ENCODE measurements at places on chromosomes 13 and 19.
A peak's percentile ranks its signal among the peaks of the same experiment; 100 is the strongest.

- no peak for DNase-seq
Measured at GRCh38 chr13:108962654-108963053, 333.2 kb downstream of the MYO16 start.

GRCh38 chr19:40810160-40810559, 11.2 kb downstream of the EGLN2 start:
- DNase-seq = no peak

- no peak for DNase-seq
Measured at GRCh38 chr19:35417278-35417677, 30.8 kb upstream of the FFAR2 start.

GRCh38 chr19:35421362-35421761, 26.7 kb upstream of the FFAR2 start:
- DNase-seq = no peak

GRCh38 chr13:96982672-96983071, 11.6 kb downstream of the OXGR1 start:
- DNase-seq = peak; percentile 90

DNA sequence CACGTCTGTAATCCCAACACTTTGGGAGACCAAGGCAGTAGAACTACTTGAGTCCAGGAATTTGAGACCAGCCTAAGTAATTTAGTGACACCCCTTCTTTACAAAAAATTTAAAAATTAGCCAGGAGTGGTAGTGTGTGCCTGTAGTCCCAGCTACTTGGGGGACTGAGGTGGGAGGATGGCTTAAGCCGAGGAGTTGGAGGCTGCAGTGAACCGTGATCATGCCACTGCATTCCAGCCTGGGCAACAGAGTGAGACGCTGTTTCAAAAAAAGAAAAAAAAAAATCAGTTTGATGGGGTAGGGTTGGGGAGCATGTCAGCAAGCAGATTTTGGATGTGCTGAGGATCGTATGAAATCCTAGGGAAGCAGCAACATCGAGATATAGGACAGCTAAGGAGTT, 4.2 kb downstream of the CEACAM19 start:
- no peak for DNase-seq

DNA sequence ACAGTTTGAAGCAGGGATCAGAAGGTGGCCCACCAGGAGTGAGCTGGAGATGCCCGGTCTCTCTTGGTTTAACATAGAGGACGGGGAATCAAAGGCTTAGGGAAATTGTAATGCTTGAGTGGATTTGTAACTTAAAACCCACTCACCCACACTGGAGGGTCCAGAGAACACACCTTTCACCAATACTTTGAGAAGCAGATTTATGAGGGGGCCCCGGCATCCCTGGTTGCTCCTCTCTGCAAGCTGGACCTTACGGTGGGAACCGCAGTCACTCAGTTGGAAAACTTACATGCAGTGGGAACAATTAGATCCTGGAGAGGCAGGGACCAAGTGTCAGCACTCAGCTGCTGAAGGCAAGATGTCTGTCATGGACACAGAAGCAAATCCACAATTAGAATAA, 20.5 kb downstream of the PPP5C start:
- no peak for DNase-seq

DNA sequence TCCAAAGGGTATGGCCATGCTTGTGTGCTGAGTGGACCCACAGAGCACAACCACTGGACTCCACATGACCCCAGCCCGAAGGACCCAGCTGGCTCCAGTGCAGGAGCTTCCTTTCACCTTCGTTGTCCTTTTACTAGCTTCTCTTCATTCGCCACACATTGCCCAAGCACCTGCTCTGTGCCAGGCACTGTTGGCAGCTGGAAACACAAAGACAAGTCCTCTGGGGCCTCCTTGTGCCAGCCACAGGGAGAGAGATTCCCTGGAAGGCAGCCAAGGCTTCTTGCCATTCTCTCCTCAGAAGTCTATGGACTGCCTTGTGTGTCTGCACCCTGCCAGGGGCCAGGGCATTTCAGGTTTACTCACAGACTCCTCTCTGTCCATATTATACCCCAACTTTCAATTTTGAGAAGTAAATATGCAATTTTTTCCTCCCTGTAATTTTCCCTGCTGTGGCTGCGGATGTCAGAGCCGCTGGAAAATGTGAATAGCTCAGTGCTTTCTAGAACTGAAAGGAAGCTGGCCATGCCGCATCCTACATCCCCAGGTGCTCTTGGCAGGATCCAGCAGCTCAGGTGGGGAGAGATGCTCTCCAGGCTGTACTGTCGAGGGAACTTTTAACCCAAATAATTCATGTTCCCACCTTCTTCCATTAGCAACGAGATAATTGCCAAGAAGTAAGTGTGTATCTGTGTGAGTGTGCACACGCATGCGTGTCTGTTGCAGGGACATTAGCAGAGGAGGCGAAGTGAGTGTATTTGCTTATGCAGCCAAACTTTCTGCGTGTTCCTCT, 57.2 kb downstream of the CHST8 start:
- no peak for DNase-seq

GRCh38 chr19:46471116-46471733, at the start of gene PNMA8A:
Gene PNMA8A, minus strand, starts transcription at chr19:46471563. Its CDS starts 528 bp downstream, at chr19:46471035.
- DNase-seq = peak; percentile 33

GRCh38 chr19:2469102-2469914, 6.6 kb upstream of the GADD45B start:
- peak; percentile 66 for DNase-seq

DNA sequence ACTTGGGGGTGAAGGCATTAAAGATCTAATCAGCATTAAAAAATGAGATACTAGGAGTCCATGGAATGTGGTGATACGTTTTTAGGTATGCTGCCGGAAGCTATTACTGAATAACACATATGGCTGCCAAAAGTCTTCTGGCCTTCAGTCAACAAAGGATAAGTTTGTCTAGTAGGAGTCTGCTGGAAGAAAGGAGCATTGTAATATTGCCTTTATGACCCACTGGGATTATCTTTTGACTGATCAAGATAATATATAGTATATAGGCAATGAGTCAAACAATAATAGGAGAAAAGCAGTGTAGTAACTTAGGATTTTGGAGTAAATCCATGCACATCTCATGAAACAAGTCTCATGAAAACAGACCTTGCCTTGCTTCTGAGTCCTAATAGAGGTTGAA, 295.4 kb downstream of the SLITRK6 start:
- no peak for DNase-seq

GRCh38 chr19:56272161-56272798, at the start of gene EDDM13:
Gene EDDM13, plus strand, starts transcription at chr19:56272748. Its CDS starts 87 bp downstream, at chr19:56272835.
- DNase-seq = no peak

DNA sequence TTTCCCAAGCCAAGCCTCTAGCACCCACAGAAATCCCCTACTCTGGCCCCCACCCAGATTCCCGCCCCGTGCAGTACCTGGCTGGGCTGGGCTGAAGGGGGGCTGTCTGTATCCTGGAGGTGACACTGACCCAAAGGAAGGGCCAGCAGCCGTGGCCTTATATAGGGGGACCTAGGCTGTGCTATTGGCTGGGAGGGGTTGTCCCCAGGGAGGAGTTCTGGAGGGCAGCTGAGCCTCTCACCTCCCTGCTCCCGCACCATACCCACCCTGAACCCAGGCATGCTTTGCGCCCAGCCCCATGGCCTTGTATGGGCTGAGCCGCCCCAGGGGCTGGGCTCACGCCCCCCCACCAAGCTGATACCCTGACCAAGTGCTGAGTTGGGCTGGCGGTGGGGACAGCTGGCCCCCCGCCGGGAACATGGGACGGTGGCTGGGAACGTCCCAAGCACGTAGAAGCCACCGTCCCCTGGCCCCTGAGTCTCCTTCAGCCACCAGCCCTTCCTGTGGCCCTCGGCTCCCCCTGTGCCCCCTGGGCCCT, at the start of gene CKM:
TSS of gene CKM (minus strand) at position 132 of the 538 bp plus-strand sequence. CDS start 3,162 bp downstream, outside the sequence.
- no peak for DNase-seq

GRCh38 chr19:48608798-48609263, 2.3 kb downstream of the SPACA4 start:
- peak; percentile 79 for DNase-seq

- no peak for DNase-seq
Measured at GRCh38 chr13:109275852-109276251, 510.5 kb downstream of the IRS2 start.

- no peak for DNase-seq
Measured at GRCh38 chr13:66803013-66803807, 426.9 kb downstream of the PCDH9 start.

DNA sequence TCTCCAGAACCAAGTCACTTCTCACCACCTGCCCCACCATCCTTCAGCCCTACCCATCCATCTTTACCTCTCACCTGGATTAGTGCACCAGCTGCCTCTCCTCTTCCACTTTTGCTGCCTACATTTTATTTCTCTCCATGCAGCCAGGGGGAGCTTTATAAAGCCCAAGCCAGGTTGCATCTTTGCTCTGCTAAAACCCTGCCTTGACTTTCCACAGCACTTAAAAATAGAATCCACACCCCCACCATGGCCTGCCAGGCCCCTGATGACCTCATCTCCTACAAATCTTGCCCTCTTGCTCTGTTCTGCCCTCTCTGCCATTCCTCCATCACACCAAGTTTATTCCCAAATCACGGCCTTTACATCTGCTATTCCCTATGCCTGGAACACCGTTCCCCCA, 1.8 kb downstream of the HOOK2 start:
- peak; percentile 44 for DNase-seq

- DNase-seq = no peak
Measured at GRCh38 chr13:52711286-52711685, 28.3 kb downstream of the CNMD start.
